ENCODE measurements at places on chromosomes 1 and 21.

DNA sequence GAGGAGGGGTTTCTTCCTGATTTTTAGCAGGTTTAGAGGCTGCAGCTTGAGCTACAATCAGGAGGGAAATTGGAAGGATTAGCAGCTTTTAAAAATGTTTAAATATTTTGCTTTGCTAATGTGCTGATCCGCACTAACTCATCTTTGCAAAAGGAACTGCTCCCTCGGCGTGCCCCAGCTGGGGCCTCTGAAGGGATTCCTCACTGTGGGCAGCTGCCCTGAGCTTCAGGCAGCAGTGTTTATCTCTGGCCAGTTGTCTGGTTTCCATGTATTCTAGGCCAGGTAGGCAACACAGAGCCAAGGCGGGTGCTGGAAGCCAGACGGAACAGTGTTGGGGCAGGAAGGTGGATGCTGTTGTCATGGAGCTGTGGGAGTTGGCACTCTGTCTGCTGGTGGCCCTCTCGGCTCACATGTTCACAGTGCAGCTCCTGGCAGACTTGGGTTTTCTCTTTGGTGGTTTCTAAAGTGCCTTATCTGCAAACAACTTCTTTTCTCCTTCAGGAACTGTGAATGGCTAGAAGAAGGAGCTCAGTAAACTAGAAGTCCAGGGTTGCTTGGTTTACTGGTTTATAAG is 18.9 kb downstream of the NECAP2 start:
- DNase-seq = peak; percentile 43

GRCh38 chr1:30521261-30521865 is 202.0 kb downstream of the MATN1 start:
- no peak for DNase-seq

DNA sequence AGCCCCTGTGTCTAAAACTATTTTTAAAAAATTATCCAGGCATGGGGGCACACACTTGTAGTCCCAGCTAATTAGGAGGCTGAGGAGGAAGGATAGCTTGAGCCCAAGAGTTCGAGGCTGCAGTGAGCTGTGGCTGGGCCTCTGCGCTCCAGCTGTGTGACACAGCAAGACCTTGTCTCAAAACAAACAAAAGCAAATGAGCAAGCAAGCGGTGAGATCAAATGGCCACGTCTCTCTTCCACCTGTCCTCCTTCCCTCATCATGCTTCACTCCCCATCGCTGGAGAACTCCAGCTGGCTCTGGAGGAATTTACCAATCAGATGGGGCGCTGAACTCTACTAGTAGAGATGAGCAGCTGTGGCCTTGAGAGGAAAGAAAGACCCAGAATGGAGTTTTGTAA is 14.0 kb upstream of the REN start:
- DNase-seq = no peak

DNA sequence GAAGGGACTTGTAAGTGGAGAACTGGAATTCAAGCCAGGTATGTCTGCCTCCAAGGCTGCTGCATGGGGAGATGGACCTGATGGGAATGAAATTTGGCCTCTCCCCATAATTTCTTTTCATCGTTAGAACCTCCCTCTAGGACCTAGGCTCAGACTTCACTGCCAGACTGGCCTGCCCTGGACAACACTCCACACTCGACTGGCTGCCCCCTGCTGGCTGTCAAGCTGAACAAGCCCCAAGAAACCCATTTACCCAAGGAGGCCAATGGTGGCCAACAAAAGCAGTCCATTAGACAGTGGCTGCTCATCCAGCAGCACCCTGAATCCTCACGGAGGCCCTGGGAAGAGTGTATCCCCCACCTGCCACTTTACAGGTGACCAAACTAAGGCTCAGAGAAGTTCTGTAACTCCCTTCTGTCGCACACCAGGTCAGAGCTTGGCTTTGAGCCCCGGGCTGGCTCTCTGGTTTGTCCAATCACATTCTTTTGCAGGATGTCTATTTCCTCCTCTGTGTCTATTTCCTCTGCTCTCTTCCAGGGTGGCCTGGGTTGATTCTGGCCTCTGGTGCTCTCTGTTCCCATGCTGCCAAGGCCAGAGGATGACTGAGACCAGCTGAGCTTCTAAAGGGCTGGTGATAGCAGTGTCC is 3.8 kb downstream of the RNF186 start:
- DNase-seq = no peak

DNA sequence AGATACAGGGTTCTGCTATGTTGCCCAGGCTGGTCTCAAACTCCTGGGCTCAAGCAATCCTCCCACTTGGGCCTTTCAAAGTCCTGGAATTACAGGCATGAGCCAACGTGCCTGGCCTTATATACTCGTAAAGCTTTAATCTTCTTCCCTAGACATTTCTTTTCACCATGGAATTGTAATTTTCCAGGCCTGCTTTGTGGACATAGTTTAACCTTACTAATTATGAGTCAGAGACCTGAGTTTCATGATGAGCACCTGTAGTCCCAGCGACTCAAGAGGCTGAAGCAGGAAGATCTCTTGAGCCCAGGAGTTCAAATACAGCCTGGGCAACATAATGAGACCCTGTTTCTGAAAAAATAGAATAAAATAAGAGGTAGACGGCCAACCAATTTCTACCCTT is 12.3 kb downstream of the PATJ start:
- DNase-seq = no peak

GRCh38 chr1:165610866-165611265 is 20.2 kb upstream of the MGST3 start:
- DNase-seq = no peak

- DNase-seq = no peak
These were observed 6.6 kb downstream of the SKI start for GRCh38 chr1:2234762-2235113.

DNA sequence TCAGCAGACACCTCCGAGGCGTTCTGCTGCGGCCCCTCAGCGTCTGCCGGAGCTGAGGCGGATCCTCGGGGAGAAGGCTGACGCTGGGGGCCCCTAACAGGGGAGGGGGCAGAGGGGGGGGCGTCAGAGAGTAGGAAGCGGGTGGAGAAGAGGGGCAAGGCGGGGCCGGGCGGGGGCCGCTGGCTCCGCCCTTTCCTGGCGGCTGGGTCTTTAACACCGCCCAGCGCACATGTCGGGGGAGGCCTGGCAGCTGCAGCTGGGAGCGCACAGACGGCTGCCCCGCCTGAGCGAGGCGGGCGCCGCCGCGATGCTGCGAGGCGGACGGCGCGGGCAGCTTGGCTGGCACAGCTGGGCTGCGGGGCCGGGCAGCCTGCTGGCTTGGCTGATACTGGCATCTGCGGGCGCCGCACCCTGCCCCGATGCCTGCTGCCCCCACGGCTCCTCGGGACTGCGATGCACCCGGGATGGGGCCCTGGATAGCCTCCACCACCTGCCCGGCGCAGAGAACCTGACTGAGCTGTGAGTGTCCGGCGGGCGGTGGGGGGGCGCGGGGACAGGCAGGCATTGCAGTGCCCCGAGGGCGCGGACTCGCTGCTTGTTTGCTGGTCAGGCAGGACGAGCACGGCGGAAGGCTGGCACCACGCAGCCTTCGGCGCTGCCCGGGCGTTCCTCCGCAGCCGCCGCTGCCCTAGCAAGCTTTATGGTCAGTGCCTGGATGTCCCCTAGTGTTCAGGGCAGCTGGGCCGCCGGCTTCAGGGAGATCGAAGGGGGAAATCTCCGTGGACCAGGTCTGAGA is at the start of gene NTRK1:
NTRK1 (plus strand) TSS at position 238 of the 796 bp plus-strand sequence; CDS start at position 308, 70 bp downstream.
- DNase-seq = peak; percentile 4

DNA sequence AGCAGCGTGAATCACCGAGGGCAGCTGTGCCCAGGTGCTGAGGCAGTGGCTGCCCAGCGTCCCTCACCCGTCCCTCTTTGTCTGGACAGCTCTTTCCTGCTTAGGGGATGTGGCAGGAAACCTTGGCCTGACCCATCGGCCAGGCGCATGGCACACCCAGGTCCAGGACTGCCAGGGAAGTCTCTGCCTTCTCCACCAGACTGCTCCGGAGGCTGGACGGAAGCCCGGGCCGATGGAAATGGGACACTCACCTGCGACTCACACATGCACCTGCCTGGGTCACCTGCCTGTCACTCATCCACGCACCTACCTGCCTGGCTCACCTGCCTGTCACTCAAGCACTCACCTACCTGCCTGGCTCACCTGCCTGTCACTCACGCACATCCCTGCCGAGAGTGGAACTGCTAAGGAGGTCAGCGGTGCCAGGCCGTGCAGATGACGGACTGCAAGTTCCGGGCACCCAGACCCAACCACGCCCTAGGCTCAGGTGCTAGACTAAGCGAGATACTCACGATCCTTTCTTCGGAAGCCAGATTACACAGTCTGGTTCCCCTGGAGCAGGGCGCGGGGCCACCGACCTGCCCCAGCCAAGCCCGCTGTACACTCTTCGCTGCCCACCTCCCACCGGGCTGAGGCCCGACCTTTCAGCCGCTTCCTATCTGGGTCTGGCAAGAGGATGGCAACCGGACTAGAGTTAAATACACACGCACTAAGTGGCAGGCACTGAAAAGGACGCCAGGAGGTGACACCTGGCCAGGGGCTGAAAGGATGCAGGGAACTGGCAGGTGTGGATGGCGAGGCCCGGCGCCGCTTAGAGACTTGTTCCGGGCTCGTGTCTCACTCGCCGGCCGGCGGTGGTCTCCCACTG is 1.1 kb downstream of the UBE2J2 start:
- DNase-seq = no peak

DNA sequence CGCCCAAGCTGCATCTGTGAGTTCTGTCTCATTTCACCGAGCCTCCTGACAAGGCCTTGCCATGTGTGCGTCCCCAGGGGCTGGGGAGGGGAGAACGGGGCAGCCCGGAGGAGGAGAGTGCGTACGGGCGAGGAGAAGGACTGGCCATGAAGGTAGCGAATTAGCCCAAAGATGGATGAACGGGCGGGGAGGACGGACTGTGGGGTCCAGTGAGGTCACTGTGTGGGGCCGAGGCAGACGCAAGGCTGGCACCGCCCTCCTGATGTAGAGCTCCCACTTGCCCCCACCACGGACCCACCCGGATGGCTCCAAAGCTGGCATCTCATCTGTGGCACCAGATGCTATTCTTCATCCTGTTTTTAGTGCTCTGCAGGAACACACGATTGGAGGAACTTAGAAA is 330.4 kb downstream of the AJAP1 start:
- no peak for DNase-seq
